Ecto neural progenitor cell (in vitro differentiated cells): ENCODE measurements at places on chromosomes 6 and 20.

GRCh38 chr20:43669332-43669731, 2.4 kb downstream of the MYBL2 start:
- no peak for DNase-seq

GRCh38 chr20:40459299-40459698, 229.7 kb downstream of the MAFB start:
- DNase-seq, result no peak

DNA sequence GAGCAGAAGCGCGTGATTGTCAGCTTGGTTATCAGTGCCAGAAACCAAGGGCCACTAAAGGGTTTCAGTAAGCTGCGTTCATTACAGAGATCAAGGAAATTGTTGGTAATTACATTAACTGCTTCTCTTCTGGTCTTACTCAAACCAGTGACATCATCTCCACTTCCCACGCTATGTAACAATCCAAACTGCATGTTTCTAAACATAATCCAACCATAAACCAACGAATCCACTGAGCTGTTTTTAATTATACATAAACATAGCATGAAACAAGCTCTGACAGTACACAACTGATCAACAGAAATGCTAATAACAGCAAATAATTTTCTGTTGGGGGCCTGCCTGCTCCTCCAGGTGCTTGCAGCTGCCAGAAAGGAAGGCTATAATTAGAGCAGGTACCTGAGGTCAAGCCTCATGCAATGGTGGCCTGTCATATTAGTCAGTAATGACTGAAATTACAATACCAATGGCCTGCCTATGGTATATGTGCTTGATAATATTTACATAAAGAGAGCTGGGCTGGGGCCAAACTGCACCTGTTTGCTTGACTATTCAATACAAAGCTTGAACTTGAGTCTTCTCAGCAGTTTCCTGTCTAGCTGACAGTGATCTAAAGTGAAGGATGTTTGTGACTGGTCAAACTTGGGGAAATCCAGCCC, 40.1 kb downstream of the ILRUN start:
- DNase-seq, result no peak

DNA sequence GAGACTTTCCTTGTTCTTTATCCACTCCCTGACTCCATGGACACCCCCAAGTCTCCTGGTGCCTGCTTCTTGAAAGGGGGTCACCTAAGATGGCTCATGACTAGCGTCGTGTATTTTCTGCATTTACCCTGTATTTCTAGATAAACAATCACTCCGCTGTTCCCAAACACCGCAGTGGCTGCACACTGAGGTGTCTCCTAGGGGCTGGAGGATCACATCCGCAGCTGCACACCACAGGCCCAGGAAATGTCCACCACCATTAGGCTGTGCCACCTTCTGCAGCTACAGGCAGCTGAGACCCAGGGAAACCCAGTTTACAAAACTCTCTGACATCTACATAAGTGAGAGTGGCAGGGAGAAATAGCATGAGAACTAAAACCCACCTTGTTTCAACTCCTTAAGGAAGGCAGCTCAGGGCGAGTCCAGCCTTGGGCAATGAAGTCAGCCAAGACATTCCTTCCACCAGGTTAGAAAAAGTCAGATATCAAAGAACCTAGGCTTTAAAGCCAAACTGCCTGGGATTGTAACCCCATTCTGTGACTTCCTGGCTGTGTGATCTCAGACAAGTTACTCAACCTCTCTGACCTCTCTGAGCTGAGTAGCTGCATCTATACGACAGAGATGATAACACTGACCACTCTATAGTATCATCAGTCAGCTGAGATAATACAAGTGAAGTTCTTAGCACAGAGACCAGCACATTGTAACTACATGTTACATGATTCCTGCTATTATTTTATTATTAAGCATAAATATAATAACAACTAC, 102.2 kb downstream of the SNX5 start:
- no peak for DNase-seq

- no peak for DNase-seq
Observed at GRCh38 chr6:132187816-132188215, 213.5 kb downstream of the MOXD1 start.

- DNase-seq, result no peak
Observed at GRCh38 chr6:157151989-157152388, 171.3 kb downstream of the TMEM242 start.

DNA sequence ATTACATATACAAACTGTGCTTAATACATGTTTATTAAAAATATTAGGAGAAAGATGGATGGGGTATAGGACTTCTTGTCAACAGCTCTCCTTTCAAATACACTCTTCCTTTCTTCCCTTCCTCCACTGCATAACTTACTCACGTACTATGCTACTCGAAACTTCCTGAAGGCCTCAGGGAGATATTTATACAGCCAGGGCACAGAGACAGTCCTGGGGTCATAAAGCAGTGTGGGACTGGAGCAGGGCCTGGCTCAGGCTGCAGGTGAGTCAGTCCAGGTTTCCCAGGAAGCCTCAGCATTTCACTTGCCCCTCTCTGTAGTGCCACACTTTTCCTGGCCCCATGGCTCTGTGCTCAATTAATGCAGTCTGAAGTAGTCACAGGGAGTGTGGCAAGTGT, 157.0 kb downstream of the UBE3D start:
- no peak for DNase-seq

DNA sequence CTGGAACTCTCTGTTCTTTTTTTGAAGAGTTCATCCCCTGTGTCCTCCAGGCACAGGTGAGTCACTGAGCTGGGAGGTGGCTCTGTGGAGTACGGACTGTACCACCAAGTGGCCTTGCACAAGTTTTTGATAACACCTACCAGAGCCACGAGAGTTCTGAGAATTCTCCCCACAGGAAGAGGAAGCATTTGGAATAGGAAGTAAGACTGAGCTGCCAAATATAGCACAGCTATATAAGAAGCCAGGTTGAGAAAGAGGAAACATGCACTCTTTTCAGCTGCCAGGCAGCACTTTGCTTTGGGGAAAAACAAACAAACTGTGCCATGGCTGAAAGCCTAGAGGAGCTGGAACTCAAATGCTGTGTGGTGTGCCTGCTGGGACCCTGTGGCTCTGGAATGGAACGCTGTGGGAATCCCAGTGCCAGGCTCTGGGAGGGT, 70.8 kb upstream of the RIPOR2 start:
- no peak for DNase-seq

GRCh38 chr20:43459022-43459942, 1.6 kb downstream of the SRSF6 start:
- DNase-seq, result peak; percentile 58

DNA sequence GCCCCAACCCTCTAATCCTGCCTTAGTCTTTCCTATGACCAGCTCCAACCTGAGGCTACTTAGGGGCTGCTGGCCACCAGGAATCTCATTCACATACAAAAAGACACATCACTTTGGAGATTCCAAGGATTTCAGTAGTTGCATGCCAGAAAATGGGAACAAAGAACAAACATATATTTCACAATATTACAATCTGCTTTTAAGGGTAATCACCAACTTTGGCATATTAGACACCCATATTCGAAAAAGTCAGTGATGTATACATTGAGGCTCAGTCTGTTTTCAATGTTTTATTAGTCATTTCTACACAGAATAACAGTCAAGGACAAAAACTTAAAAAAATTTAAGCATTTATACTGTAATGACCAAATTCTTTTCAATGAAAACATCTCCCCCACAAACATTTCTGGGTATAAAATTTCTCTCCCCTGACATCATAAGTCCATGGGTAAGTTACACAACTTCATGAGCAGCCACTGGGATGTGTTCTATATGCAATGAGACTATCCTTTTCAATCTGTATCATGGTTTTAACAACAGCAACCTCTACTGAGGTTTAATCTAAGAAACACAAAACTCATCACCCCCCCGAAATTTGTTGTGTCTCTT, 103.5 kb downstream of the MAP7 start:
- no peak for DNase-seq

- no peak for DNase-seq
Observed at GRCh38 chr20:5180933-5181332, 54.1 kb downstream of the CDS2 start.

DNA sequence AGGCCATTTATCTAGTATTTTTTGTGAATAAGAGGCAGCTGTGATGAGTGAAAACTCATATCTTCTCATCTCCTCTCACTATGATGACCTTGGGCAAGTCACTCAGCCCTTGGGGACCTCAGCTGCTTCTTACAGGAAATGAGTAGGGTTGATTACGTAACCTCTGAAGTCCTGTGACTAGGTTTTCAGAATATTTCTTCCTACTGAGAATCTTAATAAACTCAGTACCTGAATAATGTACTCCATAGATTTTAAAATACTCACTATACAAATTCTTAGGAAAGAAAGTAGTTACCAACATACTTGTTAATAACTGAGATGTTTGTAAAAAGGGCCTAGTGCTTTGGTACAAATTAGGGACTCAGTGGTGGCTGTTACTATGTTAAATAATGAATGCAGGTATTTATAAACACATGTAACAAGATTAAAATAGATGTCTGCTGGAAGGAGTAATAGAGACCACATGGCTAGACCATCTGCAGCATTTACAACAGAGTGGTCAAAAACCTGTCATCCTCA, 60.9 kb downstream of the RPRD1B start:
- no peak for DNase-seq

GRCh38 chr20:45246109-45246508, 8.3 kb downstream of the SLPI start:
- DNase-seq, result no peak

DNA sequence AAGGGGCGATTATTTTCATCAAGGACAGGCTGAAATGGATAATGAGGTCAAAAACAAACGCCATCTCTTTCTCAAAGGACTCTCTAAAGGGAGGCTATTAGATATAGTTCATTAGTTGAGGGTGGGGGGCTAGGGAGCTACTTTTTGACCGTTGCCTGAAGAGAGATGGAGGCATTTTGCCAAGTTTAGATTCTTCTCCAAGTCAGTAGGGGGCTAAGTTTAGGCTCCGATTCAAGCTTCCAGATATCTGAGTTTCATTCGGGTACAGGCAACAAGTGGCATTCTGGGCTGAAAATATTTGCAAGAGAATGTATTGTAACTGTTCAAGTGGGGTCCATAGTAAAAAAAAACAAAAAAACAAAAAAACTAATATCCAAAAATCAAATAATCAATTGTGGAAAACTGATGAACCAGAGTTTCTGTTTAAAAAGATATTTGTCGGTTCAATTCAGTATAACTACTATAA, 43.4 kb upstream of the PIM1 start:
- DNase-seq, result no peak

GRCh38 chr6:125670568-125670967, 78.9 kb upstream of the HEY2 start:
- DNase-seq, result no peak

DNA sequence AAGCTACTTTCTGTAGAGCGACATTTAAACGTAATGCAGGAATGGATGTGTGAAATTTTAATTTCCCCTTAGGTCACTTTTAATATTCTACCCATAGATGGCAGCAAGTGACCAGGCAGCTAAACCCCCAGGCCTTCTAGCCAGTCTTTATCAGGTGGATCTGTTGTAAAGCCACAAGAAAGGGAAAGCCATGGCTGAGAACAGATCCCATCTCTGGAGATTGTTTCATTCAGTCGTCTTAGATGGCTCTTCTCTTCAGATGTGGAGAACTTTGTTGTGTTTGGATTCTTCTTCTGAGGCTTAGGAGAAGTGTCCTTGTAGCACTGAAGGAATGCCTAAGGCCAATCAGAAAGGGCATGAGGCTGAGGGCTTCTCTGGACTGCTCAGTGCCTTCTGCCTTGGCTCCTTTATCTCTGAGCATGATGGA, 15.8 kb upstream of the RNF182 start:
- DNase-seq, result peak; percentile 58
